Stimulated activated CD4-positive, alpha-beta T cell treated with anti-CD3 and anti-CD28 coated beads, Interleukin-1b, Interleukin-23, amount 100 ng/mL, for 1 hour (primary cell): ENCODE measurements at places on chromosomes 6 and 20.

DNA sequence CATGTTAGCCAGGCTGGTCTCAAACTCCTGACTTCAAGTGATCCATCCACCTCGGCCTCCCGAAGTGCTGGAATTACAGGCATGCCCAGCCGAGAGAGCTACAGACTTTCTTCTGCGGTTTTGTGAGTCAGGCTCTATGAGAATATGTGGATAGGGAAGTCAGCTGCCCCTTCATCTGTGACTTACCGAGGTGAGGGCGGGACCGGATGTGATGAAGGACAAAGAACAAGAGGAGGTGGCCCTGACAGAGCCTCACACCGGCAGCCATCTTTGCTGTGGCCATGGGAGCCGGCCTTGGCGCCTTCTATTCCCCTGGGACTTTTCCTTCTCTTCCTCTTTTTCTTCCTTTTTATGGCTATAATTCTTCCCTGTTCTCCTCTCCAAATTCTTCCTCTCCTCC lies 67.0 kb downstream of the IYD start:
- DNase-seq = no peak

DNA sequence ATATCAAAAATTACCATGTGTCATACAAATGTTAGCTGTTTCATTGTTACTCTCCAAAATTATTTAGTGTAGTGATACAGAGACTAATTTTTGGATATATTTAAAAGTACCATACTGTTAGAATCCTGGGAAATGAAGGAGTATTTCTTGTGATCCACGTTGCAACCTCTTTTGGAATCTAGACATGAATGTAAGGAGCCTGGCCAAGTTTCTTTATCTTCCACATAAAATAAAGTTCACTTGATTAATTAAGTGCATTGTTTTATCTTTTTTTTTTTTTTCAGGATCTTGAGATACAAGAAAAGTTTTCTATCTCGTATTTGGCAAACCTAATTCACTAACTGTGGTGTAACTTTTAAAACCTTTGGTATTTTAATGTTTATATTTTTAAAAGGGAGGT lies 270.7 kb downstream of the SOX4 start:
- no peak for DNase-seq

DNA sequence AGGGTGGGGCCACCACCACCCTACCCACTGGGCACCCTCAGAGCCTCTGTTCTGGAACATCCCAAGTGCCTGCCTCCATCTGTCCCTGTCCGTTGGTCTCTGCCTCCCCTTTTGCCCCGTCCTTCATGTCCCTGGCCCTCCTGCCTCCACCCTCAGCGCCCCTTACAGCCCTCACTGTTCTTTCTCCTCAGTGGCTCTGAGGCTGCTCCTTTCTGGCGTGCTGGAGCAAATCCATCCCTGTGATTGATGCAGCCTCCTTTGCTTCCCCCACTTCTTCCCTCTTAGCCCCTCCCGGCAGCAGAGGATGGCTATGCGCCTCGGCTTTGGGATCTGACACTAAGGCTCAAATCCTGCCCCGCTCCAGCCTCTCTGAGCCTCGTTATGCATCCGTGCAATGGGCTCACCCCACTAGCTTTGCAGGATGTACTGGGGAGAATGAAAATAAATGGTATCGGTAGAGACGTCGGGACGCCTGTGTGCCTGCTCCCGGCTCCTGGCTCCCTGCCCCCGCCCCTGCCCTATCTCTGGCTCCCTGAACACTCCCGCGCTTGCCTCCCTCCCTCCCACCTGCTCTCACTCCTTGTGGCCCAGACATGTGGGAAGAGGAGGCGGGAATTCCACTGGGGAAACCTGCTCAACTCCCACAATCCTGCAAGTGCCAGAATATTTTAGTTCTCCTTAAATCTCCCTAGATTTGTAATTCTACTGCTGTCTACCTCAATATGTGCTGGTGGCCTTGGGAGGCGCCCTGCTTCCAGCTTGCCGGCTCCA lies 13.1 kb downstream of the VSTM2L start:
- no peak for DNase-seq

DNA sequence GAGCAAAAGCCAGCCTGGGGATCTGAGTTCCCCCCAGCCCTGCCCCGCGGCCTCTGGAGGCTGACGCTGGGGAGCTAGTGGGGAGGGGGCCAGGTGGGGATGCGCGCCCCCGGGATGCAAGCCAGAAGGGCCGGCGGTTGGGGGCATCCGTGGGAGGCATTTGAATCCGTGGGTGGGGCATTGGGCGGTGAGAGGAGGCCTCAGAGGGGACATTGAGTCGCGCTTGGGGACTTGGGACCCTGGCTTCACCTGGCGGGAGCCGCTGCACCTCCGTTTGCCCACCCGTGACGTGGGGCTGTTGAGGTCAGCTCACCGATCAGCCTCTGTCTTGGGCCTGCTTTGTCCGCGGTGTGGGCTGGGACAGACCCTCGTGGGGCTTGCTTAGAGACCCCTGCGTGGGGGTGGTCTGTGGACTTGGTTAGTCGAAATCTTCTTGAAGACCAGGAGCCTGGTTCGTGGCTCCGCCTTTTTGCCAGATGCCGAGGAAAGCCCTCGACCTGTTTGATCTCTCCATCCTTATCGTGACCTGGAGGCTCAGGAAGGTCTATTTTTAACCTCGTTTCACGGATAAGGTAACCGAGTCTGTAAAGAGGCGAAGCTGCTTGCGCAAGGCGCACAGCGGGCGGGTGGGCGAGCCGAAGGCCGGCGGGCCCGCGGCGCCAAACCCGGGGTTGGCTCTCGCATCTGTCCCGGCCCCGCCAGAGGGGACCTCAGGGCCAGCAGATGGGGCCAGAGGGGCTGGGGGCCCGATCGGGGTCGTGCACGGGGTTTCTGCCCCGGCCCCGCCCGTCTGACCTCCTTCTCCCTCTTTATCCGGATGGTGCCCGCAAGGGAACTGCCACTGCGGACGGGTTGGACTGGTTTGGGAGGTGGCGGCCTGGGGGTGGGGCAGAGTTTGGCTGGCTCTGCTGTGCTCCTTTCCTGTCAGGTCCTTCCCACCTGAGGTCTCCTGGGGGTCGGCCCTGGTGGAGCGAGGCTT lies 8.3 kb downstream of the FAM110A start:
- DNase-seq = no peak
